ENCODE measurements at places on chromosomes 7 and 10.
A peak's percentile ranks its signal among the peaks of the same experiment; 100 is the strongest.

DNA sequence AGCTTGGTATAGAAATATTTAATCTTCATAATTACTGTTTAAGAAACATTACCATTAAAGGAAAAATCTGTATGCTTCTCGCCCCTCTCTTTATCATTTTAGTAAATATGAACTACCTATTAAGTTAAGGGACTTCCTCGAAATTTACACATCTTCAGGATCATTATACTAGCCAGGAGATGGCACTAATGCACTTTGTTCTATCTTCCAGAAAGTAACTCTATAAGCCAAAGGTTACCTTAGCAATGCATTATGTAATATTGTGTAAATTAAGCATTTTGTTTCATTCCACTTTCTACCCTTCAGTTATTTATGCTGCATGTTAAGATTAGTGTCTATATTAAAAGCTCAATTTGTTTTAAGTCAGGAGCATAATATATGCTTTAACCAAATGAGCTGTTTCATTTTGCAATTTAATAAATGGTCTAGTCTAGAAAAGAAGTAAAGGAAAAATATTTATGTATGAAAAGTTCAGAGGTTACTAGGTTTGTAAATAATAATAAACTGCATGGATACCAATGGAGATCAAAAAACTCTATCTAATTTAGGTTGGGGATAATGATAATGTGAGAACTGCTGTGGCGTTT is 128.5 kb downstream of the ANKRD7 start:
- peak; percentile 23 for DNase-seq

- DNase-seq: no peak
Measured at GRCh38 chr7:26376175-26376917, 84.7 kb downstream of the SNX10 start.

DNA sequence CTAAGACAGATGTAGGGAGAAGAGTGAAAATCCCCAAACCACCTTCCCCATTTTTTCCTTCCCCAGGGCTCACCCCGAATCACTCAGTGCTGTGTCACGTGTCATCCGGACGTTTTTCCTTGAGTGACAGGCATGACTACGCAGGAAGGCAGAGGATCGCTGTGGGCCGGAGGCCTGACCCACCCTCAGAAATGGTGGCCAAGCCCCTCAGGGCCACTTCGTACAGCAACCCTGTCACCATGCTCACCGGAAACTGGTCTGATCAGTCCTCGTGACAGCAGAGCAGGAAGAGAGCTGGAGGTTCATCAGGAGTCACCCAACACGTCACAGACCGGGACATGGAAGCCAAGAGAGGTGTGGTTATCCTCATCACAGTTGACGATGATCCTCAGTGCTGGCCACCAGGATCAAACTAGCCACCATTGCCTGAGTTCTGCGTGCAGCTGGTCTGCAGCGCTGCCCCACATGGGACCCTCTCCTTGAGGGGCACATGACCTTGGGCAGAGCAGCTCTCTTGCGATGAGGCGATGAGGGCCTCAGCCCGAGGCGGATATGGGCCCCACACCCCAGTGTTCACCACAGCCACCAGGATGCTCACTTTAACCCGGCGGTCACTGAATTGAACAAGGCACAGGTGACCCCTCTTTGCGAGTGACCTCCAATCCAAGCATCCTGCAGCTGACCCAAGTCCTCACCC is 99.3 kb upstream of the INSIG1 start:
- no peak for DNase-seq

DNA sequence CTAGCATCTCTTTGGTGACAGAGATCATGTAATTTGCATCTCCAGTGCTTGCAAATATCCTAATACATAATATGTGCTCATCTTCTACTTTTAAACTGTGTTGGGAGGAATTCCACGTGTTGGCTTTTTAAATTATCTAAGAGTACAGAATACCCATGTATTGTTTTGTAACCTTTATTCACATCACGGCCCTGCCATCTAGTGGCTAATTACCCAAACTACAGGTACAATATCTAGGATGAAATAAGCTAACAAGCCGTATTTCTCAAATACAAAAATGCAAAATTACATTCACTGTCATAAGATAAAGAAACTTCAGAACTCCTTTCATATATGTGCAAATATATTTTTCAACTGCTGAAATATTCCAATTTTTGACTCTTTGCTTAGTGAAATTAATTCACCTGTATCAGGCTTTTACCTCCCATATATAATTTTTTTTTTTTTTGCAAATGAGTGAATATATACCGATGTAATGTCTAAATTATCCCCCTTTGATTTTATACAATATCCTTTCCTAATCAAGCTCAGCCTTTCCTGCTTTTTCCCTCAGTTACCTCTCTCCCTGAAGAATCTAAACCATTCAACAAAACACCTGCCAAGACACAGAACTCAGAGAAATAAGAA is 30.3 kb upstream of the LSM8 start:
- peak; percentile 46 for DNase-seq

Data from kidney glomerular epithelial cell (primary cell).